Esophagus muscularis mucosa (tissue), 4 donors: ENCODE measurements at places on chromosomes 4 and X. TPM values are rescaled to one million over a fixed set of nuclear protein-coding genes. Genes with fewer than 3 reads are reported as not detected.

DNA sequence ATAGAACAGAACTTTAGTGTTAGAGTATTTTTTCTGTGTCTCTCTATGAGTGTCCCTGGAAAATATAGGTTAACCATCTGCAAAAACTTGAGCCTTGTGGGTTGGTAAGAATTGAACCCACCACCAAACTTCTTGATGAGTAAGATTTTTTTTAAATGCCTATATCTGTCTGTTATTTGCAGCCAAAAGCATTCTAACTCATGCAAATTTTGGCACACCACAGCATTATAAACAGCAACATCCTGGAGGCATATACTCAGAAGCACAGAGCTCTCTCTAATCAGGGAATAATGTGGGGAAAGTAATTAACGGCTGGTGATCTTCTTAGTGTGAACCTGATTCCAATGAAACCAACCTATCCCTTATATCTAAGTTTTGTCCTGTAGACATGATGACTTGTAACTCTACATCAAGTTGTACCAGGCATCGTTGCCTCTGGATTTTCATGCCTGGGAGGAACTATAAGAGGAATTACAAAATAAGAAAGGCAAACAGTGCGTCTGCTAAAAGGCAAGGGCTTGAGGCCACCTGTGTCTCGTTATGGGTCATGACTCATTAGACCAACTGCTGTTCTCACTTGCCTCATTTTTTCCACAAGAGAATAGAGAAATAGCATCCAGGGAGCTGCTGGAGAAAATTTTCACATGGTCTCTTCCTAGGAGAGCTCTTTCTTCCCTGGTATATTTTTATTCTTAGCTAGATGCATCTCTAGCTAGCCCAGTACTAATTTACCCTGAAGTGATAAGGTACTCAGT lies 202.4 kb downstream of the CHIC2 start:
- DNase-seq = no peak

Gene NDST3
- not detected for total RNA-seq

Gene NPY1R
- total RNA-seq = 1.2 TPM

Gene TNMD
- 0.58 TPM for total RNA-seq

DNA sequence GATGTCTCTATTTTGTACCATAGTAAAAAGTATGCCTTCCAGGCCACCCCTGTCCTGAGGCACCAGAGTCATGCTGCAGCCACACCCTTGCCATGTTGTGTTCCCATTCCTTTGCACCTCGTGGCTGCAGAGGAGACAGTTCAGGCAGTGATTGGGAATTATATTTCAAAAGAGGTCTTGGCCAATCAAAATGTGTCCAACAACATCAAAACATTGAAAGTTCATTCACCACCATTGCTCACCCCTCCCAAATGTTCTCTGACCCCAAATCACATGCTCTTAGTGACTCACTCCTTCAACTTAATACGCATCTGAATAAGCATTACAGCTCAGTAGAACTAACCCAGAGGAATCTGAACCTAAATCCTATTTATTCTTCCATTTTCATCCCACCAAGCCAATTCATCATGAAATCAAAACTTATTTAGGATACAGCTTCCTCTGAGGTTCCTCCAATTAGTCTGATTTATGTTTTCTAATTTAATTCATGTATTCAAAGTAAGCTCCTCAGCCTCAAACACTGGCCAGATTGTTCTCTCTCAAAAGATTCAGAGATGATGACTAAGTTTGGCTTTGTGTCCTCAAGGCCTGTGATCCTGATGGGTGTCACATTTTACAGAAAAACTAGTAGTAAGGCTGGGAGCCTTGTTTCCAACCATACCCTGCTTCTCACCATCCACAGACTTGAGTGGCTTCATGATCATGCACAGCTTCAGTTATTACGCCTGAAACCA lies 323.2 kb upstream of the INTU start:
- DNase-seq = no peak

GRCh38 chrX:64191281-64192010 lies 14.1 kb downstream of the AMER1 start:
- DNase-seq = no peak

DNA sequence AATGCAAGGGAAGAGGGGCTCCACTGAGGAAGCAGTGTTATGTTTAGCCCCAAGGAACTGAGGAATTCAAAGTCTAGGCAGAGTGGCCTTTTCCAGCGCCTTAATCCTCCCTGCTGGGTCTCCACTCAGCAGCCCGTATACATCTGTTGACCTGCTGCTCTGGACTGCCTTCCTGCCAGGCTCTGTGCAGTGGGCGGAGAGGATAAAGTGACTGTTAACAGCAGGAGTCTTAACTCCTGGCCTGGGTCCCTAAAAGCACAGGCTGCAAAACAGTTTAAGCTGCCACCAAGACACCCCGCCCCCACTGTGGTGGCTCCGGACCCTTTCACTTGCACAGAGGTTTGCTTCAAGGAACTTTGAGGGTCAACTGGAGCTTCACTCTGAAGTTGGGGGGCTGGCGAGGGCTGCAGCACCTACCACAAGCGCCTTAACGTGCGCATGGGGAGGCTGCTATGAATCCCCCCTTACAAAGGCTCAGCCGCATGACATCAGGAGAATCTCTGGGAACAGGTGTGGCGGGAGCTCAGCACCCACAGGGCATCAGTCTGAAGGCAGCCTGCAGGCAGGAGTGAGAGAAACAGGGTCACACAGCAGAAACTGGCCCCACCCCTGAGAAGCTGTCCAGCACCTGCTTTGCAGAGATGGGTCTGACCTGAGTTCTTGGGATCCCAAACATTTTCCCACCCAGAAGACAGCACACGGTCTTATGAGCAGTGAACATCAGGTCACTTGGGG lies 358.2 kb upstream of the GATB start:
- peak; percentile 79 for DNase-seq
